GM23248 (cell line): ENCODE measurements at places on chromosomes 5 and 9.

- peak; percentile 69 for DNase-seq
These were observed 19.4 kb downstream of the ERGIC1 start for GRCh38 chr5:172853355-172853975.

DNA sequence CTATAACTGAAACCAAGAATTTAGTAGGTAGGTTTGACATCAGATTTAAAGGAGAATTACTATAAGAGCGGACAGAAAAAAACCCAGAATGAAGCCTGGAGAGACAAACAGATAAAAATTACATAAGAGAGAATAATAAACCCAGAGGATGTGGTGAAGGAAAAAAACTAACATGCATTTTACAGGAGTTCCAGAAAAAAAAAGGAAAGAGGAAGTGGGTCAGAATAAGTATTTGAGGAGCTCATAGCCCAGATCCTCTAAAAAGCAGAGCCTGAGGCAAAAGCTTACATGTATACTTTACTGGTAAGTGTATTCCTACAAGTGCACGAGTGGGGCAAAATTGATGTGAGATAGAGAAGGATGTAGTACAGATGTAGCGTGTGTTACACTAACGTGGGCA, 43.1 kb upstream of the NAA35 start:
- no peak for DNase-seq

- no peak for DNase-seq
These were observed 149.7 kb downstream of the ENC1 start for GRCh38 chr5:74490814-74491213.

DNA sequence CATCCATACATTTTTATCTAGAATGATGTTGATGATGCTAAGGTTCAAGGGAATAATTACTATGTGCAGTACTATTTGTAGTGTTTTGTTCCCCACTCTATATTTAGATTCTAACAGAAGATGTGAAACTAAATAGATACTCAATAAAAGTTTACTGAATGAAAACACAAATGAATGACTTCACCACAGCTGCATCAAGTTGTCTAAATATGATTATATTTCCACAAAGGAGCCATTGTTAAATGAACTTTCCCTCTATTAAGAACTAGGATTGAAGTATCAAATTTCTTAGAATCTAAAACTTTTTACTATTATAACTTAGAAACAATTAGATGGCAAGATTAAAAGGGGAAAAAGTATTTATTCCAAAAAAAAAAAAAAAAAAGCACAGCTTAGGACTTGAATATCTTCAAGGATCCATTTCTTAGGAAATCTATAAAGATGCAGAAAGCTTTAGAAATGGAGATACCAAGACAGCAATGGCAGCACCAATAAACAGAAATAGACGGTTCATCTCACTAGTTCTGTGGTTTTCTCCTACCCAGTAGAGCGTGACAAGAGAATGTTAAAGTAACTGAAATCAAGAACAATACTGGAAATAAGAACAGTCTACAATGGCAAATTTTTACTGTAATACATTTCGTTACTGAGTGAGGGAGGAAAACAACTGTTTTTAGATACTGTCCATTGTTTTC, 347.6 kb downstream of the EBF1 start:
- peak; percentile 15 for DNase-seq

DNA sequence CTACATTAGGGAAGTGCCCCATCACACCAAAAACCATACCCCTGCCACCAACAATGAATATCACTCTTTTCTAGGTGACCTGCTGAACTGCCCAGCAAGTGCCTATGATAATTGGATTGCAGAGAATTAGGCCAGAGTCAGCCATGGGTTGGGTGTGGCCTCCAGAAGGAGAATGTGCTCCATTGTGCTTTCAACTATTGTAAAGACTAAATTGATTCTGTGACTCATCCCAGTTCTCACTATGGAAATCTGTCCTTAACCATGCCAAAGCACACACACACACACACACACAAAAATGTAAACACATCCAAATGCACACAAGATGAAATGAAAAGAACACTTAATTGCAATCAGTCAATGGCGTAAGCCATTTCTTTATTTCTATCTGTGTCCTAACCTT, 25.7 kb downstream of the DRD1 start:
- DNase-seq, result no peak

GRCh38 chr5:52682492-52682891, 105.2 kb upstream of the ITGA1 start:
- no peak for DNase-seq

GRCh38 chr9:18480662-18481093, 6.7 kb downstream of the ADAMTSL1 start:
- peak; percentile 83 for DNase-seq

GRCh38 chr5:1111727-1112289, at the start of gene SLC12A7:
Gene SLC12A7, minus strand, starts transcription at chr5:1112063. Its CDS starts 72 bp downstream, at chr5:1111991.
- peak; percentile 44 for DNase-seq

- DNase-seq, result no peak
These were observed 1.4 kb upstream of the QRFP start for GRCh38 chr9:130897848-130898551.

DNA sequence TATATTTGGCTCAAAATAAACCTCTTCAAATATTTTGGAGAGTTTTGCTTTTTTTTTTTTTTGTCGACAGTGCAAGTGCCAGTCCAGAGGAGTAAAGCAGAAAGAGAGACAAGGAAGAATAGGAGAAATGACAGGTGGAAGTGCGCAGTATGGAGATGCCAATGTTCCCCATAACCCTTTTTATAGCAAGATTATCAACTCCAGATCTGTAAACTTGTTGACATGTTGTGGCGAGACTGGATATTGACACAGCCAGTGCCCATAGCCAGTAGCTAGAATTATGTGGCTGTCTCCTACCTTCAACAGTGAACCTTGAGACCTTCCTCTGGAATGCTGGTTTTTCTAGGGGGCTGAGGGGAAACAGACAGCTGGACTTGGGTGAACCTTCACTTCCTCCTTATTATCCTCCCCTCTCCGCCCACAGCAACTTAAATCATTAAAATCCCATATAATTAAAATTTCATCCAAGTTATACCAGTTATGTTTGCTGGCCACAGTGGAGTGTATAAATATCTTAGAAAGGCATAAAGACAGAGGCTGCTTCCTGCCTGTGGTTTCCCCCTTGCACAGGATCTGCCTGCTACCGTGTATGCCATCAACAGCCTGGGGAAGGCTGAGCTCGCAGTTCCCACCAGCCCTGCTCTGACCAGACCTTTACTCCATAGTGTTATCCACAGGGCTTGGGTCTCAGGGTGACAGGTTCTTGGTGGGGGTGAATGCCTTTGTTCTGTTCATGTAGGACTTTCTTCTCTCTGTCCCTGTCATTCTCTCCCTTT, 112.3 kb upstream of the ANKH start:
- no peak for DNase-seq

DNA sequence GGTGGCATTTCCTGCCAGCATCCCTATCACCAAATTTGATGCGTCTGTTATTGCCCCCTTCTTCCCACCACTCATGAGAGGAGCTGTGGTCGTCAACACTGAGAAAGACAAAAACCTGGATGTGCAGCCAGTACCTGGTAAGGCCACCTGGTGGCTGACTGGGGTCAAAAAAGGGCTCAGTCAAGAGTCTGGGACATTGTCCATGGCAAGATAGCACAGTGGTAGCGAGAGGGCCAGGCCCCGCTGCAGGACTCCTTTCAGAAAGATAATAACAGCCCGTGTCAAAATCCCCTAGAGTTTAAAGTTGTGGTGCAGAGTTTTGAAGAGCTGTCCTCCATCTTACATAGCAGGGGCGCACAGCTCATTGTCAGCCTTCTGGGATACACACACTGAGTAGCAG, 40.8 kb downstream of the CSF1R start:
- no peak for DNase-seq

- peak; percentile 64 for DNase-seq
These were observed 159.2 kb upstream of the WWC1 start for GRCh38 chr5:168132241-168132641.

GRCh38 chr5:112411903-112412302, 7.2 kb downstream of the EPB41L4A start:
- DNase-seq, result no peak

- DNase-seq, result no peak
These were observed 69.8 kb upstream of the EGFLAM start for GRCh38 chr5:38188591-38188990.

GRCh38 chr9:16352791-16353401, 517.6 kb downstream of the BNC2 start:
- DNase-seq, result peak; percentile 48

- no peak for DNase-seq
These were observed 101.8 kb downstream of the PJA2 start for GRCh38 chr5:109307951-109308350.

DNA sequence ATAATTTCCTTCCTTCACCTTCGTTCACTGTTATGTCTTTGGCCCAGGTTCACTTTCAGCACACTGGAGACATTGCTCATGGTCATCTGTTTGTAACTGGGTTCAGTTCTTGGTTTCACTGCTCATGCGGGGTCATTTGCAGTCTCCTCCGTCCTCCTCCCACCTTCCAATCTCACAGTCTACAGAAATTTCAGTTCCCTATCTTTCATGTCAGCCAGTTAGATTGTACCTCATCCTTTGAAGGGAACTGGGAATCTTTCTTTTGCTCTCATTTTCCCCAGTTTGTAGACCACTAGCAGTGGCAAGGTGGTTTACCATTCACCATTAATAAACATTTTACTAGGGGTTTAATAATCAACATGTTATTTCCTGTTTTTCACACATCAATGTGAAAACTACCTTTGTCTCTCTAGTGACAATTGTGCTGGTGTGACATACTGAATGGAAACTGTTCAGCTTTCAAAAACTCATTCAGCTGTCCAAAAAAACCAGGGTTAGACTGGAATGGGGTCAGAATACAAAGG, 100.9 kb upstream of the IL6ST start:
- DNase-seq, result no peak

DNA sequence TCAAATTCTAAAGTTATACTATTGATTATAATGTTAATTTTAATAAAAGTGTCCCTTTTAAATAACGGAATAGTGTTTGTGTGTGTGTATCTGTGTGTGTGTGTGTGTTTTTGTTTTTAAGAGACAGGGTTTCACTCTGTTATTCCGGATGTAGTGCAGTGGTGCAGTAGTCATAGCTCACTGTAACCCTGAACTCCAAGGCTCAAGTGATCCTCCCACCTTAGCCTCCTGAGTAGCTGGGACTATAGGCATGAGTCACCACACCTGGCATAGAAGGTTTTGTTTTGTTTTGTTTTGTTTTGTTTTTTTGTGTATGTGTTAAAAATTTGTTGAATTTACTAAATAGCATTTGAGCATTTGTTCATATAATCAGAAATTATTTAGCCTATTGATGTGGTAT, 64.6 kb downstream of the YTHDC2 start:
- DNase-seq, result no peak

DNA sequence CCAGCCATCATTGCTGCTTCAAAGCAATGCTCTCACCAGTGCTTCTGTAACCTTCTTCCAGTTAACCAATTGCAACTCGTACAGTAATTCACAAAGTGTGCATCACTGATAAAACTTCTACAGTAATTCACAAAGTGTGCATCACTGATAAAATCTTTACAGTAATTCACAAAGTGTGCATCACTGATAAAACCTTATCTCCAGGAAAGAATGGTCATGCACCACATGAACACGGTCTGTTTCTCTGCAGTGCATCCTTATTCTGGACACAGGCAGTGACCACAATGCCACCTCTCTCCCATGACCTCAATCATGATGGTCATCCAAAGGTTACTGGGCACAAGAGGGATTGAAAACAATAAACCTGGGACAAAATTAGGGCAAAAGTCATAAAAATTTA, 153.6 kb downstream of the TSSK1B start:
- DNase-seq, result no peak

GRCh38 chr5:176429972-176430371, 13.6 kb upstream of the CLTB start:
- no peak for DNase-seq

DNA sequence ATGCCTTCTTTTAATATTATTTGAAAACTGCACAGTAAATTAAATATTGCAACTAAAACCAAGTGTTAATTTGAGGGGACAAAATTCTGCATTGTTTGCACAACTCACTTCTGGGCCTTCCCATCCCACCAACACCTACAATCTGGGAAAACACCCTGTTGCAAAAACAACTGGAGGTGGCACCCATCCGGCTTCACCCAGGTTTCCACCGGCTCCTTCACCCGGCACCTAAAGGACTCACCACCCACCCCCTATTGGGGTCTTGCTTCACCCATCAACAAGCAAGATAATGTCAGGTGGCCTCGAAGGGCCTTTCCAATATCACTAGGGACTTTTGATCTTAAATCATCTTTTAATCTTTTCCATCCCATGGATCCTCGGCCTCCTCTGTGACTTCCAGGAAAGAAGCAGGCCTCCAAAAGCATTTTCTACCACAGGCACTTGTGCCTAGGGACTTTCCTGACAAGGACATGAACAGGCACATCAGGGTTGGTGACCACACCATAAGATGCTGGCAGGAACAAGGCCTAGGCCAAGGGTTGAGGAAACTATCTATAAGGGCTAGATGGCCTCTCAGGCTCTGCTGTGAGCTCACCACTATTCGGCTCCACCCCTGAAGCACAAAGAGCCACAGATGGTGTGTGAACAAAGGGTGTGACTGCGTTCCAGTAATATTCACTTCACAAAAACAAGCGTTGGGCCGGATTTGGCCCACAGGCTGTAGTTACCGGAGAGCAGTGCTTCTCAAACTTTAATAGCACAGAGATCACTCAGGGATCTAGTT, 205.1 kb downstream of the AUH start:
- peak; percentile 37 for DNase-seq

- no peak for DNase-seq
These were observed 85.2 kb downstream of the GRAMD2B start for GRCh38 chr5:126508251-126508961.

- DNase-seq, result no peak
These were observed 104.2 kb downstream of the RAPGEF6 start for GRCh38 chr5:131530706-131531331.

- no peak for DNase-seq
These were observed 1.4 kb downstream of the TBC1D13 start for GRCh38 chr9:128788445-128788844.

DNA sequence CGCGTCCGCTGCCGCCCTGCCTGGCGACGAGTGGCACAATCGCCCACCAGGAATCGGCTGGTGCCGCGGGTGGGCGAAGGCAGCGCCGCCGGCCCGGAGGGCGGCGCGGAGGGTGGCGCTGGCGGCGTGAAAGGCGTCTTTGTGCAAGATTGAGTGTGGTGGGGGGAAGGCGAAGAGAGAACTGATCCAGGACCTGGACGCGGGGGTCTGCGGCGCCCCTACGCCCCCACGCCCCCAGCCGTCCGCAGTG, 4.6 kb upstream of the RGMB start:
- no peak for DNase-seq
